CD4-positive, alpha-beta T cell treated with Interleukin-10 for 1 hour (primary cell): ENCODE measurements at places on chromosomes 3 and 15.

- DNase-seq = peak; percentile 12
Observed at GRCh38 chr15:55319537-55320237, 665 bp downstream of the PIGB start.

GRCh38 chr3:23183731-23184130 lies 19.4 kb upstream of the UBE2E2 start:
- no peak for DNase-seq

- DNase-seq = no peak
Observed at GRCh38 chr3:134638385-134639030, 12.3 kb downstream of the KY start.

DNA sequence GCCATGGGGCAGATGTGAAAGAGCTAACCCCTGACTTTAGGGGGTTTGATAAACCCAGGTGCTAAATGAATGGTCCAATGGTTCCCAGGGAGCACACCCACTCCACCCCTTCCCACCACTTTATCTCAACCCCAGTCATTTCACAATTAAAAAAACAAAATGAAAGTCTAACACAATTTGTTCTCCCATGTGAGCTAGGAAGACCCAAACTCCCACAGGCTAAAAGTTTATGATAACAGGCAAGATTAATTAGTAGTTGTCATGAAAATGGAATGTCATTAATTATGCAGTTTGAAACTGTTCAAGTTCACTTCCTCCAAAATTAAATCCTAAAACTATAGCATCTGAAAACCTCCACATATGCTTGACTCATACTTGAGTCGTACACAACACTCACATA lies 63.3 kb upstream of the TPM1 start:
- no peak for DNase-seq

DNA sequence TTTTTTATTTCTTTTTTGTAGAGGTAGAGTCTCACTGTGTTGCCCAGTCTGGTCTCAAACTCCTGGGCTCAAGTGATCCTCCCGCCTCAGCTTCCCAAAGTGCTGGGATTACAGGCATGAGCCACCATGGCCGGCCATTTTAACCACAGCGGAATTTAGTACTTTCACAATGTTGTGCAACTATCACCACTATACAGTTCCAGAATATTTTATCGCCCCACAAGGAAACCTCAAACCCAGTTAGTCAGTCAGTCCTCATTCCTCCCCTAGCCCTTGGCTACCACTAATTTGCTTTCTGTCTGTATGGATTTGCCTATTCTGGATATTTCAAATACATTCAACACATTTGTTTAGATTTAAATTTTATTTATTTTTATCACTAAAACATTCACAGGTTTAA lies 15.5 kb upstream of the HOMER2 start:
- no peak for DNase-seq
